ENCODE measurements at places on chromosomes 6 and 20.

GRCh38 chr6:26233649-26234420 is 131.2 kb upstream of the BTN3A2 start:
- DNase-seq = peak; percentile 51

DNA sequence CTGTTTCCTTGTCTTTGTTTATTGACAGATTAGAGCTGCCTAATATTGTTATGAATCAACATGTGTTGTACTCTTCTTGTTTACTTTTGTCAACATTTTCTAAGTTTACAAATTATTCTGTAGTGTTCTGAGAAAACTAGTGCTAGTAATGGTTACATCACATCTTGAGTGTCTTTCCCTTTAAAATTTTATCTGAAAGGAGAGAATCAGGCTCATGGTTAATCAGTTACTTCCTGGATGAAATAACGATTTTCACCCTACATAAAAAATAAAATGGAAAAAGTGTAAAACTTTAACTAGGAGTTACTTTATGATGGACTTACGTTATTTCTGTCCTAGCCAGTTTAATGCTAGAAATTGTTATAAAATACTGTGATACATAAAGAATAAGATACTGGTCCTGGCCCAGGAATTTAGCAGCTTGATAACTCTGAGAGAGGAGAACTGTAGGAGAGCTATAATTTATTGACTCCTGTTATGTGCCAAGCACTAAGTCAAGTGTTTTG is 26.4 kb upstream of the BMP5 start:
- no peak for DNase-seq

DNA sequence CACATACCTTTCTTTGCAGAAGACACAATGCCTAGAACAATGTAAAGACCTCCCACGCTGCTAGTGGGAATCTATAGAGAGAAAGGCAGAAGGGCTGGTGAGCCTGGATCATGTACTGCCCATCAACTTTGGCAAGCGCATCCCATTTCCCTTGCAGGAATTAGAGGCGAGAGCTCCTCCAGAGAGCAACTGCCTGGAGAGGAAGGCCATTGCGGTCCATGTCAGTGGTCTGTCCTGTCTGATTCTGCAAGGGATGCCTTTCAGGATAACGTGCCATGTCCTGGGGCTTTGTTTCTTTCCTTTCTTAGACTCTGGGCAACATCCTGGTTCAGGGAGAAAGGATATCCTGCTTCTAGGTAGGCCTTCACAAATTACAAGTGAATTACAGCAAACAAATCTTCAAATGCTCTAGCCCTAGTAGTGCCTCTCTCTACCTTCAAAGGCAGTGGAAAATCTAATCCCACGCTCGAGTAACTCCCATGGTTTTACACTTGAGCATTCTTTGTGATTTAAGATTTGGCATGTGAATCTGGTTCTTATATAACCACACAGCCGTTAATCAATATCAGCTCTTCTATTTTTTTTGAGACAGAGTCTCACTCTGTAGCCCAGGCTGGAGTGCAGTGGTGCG is 38.5 kb downstream of the GCNT2 start:
- DNase-seq = no peak

DNA sequence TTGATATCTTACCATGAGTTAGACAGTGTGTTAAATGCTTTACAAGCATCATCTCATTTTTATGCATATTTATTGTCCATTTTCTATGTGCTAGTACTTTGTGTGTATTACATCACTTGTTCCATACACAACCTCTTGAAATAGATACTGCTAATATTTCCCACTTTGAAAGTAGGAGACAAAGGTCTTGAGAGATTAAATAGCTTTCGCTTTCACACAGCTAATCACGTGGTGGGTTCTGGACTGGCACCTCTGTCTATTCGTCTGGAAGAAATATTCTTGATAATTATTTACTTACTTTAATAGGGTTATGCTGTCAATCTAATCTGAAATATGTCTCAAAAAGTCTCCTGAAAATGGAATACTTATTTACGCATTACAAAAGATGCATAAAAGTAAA is 30.2 kb downstream of the EPHA7 start:
- DNase-seq = no peak

DNA sequence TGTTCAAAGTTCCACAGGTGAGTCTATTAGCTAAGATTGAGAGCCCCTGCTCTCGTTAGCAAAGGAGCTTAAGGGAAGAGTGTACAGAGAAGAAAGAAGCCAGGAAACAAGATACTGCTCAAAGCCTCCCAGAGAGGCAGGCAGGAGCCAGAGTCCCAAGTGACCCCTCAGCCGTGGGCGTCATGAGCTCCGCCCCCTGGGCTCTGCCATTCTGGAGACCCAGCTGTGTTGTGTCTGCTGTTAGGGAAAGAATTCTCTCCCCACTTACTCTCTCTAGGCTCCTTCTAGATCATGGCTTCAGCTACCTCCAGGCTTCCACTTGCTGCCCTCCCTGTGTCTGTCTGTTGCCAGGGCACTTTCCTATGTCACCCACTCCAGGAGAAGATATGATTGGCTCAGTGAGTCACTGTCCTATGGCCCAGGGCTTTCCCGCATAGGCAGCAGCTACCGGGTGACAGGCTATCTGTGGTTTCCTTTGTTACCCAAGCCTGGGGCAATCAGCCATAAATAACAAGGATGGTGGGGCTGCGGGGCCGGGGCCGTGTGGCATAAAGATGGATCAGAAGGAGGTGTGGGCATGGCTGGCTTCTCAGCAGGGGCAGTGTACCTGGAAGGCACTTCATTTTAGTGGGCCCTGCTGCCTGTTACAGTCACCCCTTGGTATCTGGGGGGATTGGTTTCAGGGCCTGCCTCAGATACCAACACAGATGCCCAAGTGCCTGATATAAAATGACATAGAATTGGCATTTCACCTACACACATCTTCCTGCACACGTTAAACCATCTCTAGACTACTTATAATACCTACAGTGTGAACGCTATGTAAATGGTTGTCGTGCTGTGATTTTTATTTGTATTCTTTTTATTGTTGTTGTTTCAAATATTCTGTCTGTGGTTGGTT is 118.9 kb downstream of the ARMC2 start:
- DNase-seq = no peak

DNA sequence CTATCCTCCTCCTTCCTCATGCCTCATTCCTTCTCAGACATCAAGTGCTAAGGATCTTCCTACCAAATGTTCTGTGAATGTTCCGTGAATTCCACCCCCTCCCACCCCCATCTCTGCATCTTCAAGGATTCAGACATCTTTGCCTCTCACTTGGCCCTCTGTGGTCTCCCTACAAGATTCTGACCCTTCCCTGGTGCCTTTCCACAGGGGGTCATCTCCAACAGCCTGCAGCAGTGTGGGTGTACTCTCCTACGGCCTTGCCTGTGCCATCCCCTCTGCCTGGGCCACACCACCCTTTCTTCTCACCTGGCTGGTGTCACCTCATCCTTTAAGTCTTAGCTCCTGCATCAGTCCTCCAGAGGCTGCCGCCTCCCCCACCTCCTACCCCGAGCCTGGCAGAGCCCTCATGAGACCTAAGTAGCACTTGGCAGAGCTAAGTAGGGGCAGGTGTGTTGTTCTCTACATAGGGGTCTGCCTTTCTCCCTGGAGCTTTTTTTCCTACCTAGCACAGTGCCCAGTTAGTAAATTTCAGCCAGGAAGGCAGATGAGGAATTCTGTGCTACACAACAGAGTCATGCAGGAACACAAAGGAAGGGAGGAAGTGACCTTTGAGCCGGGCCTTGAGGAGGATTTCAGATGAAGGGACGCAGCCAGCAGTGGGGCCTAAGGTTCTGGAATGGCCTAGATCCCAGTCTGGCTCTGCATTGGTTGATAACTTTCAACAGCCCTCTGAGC is 43.1 kb downstream of the TM9SF4 start:
- no peak for DNase-seq

DNA sequence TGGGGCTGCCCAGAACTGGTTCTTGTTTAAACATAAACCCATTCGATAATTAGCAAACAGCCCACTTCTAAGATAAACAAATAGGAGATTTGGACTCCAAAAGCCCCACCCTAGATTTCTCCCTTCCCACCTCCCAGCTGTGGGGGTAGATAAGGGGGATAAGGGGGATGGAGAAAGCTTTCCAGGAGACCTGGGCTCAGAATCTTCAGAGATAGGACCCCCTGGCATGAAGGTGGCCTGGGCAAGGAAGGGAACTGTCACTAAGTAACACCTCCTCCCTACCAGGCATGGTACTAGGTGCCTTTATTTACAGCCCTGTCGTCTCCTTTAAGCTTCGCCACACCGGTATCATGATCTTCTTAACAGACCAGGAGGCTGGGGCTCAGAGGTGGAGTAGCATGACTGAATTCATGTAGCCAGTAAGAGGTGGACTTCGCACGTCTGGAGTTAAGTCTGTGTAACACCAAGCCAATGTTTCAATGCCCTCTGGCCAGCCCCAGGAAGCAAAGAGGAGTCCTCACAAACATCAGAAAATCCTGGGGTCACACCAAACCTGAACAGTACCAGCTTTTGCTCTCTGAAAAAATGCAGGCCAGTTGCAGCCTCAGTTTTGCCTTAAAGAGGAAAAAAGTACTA is 4.6 kb downstream of the SDC4 start:
- DNase-seq = no peak

DNA sequence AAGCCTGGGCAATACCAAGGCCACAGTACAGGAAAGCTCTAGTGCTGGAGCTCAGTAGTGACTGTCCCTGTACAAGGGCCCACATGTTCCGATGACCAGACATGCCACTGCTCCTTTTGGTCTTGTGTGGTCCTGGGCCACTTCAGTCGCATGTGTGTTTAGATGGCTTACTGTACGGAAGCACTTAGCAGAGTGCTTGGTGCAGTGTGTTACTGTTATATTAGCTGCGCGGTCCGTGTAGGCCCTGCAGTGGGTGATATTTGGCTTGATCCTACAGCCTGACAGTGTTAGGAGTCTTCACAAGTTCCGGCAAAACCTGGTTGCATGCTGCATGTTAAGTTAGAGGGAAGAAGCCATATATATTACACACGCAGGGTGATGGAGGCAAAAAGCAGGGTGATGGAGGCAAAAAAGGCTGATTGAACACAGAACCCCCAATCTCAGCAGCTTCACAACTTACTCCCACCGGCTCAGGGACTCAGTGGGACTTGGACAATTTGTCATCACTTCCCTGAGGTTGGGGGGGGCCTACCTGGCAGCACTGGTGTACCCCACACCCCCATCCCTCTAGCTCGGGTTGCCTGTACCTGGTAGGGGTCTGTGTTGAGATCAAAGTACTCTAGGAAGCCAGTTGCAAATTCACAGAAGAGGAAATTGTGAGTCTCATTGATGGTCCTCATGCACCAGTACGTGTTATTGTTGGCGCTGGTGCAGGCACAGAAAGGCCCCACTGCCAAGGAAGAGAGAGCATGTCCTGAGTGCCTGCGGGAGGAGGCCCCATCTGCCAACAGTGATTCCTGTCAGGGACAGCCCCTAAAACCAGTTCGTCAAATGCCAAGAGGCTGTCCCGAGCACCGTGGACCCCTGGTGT is 122.6 kb downstream of the SULF2 start:
- DNase-seq = no peak

- DNase-seq = no peak
Measured at GRCh38 chr6:4280707-4281106, 145.3 kb upstream of the ECI2 start.

DNA sequence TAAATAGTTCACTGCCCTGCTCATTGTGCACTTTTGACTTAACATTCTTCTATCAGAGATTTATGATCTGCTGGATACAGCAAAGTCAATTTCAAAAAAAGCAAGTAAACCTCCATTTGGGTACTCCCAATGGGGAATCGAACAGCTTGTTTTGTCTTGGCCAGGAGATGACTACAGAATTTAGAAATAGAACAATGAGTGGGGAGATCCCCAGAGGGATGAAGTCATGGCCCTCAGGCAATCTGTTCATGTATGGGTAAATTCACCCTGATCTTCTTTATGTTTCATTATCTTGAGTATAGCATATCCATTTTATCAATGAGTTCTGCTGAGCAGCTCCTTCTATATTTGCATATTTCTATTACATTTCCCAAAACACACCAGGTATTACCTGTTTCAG is 1681.9 kb downstream of the HACE1 start:
- no peak for DNase-seq

GRCh38 chr20:43554369-43554768 is 4.5 kb upstream of the SGK2 start:
- DNase-seq = no peak

DNA sequence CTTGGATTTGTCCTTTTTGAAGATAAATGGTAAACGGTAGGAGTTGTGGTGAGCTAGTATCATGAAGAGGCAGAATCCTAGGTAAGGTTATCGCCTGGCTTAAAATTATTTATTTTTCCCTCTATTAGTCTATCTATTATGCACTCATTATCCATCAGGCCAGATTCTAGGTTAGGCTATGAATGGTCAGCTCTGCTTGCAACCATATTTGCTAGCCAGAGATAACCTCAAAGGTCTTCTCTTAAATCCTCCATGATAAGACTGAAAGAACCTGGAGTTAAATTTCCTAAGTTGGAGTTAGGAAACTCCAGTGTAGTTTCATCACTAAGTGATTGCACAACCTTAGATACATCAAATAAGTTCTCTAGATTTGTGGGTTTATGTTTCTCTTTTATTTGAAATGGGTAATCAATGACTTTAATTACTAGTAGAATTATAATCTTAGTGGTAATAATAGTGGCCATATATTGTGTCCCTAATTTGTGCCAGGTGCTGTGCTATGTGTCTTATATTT is 302.1 kb upstream of the RUNX2 start:
- DNase-seq = no peak

DNA sequence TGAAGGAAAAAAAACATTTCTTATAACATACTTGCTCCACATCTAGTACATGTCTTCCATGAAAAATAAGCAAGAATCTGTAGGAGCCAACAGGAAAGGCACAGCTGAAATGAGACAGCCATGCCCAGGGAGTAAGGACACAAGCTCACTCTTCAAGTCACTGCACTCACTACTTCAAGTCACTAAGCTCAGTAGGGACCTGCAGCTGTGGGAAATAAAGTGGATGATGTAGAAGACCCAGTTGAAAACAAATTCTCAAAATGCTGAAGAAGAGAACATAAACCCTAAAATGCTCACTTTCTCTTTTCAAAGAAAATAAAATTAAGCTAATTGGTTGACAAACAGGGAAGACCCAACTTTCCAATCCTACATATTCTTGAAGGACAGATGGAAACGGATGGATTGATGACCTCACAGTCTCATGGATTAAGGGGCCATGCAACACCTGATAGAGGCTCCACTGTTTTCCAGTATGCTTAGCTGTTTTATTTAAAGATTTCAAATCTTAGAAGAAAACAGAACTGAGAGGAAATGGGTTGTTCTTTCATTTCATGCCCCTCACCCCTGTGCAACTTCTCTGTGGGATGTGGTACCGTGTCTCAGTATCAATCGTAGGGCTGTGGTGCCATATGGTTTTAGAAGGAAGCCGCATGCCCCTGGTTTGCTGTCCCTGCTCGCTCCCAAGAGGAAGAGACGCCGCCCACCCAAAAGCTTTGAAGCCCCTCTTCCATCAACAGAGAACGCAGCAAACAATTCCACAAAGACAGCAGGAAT is 133.3 kb downstream of the WDR27 start:
- no peak for DNase-seq

GRCh38 chr6:150492507-150492906 is 107.2 kb upstream of the PLEKHG1 start:
- DNase-seq = no peak

GRCh38 chr20:61163031-61163430 is 89.0 kb upstream of the CDH4 start:
- DNase-seq = no peak

All from activated naive CD4-positive, alpha-beta T cell (primary cell).